Stimulated activated CD8-positive, alpha-beta memory T cell treated with anti-CD3 and anti-CD28 coated beads, Interleukin-15, amount 100 ng/mL, for 48 hours (primary cell): ENCODE measurements at places on chromosomes 3 and 15.

DNA sequence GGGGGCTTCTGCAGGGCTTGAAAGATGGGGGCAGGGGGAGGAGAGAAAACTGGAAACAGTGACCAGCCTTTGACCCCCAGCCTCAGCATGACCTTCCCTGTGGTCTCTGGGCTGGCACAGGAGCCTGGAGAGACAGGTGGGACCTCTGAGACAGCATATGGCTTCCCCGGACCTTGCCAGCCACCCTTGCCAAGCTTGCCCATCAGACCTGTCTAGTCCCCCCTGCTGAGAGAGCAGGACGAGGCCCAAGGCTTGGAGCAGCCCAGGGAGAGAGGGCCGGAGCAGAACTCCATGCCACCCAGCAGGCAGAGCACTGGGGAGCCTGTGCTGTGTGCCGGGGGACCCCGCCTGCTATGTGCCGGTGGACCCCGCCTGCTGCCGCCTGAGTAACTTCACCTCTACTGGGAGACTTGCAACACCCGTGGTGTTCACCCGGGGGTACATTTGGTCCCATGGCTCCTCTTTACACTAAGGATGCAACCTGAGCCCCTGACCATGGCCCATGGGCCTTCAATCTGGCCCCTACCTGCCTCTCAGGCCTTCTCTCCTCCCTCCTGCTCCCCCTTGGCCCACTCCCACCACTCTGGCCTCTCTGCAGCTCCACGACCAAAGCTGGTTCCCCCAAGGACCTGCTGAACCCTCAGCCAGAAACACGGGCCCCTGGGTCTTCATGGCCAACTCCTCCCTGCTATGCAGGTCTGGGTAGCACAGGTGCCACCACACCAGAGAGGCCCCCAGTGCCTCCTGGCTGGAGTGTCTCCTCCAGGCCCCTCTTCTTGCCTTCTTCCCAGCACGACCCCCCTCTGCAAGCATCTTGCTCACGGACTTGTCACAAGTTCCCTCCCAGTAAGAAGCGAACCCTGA is 21.1 kb upstream of the SLC41A3 start:
- DNase-seq = no peak

- DNase-seq = no peak
Measured at GRCh38 chr3:153901152-153901551, 220.0 kb upstream of the ARHGEF26 start.

- no peak for DNase-seq
Measured at GRCh38 chr3:99175276-99175812, 273.8 kb upstream of the DCBLD2 start.

GRCh38 chr3:17752876-17753631 is 10.6 kb upstream of the TBC1D5 start:
- DNase-seq = no peak

- DNase-seq = no peak
Measured at GRCh38 chr15:74742422-74742821, 6.2 kb upstream of the CYP1A2 start.

DNA sequence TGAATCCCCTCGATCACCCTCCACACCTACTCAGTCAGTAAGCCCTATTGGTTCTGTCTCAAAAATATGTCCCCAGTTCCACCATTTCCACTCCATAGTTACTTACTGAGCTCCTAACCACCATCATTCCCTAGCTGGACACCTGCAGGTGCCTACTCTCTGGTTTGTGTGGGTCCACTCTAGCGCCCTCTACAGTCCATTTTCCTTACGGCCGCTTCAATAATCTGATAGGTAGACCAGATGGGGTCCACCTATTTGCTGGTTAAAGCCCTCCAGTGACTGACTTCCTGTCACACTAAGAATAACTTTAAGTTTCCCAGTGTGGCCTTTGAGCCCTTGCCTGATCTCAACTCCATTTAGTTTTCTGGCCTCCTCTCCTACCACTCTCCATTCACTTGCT is 5.0 kb downstream of the GXYLT2 start:
- no peak for DNase-seq

DNA sequence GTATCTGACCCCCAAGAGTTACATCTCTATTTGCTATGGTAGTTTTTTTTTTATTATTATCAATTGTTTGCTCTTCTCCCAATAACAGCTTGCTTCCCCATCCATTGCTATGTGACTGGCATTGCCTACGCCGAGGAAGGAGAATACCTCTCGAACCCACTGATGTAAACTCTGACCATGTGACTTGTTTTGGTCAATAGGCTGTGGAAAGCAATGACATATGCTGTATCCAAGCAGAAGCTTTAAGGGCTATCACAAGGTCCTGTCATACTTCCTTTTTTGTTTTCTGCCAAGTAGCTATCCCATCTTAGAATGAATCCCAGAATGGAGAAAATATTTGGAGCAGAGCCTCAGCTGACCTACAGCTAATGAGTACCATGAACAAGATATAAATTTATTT is 111.0 kb upstream of the FRMD4B start:
- no peak for DNase-seq

- no peak for DNase-seq
Measured at GRCh38 chr15:48748535-48748934, 62.3 kb downstream of the CEP152 start.

GRCh38 chr3:15498431-15499214 is 22.9 kb downstream of the COLQ start:
- DNase-seq = no peak

GRCh38 chr3:105157067-105157765 is 209.5 kb upstream of the ALCAM start:
- no peak for DNase-seq

GRCh38 chr3:17749281-17749680 is 6.8 kb upstream of the TBC1D5 start:
- DNase-seq = no peak

DNA sequence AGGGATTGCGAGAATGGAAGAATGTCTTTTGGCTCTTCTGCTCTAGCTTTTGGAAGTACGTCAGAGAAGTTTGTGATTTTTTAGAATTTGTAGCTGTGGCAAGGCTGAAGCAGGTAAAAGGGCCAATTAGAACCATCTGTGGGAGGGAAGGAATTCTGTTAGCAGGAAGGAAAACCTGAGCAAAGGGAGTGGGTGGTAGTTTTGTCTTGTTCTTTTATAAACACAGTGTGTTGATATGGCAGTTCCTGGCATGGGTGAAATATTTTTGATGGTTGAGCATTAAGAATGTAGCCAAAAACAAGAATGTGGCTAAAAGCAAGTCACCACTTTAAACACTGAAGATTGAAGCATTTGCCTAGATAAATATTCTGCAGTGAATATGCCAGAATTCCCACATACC is 23.8 kb downstream of the DAG1 start:
- DNase-seq = no peak

GRCh38 chr15:92326236-92326635 is 67.4 kb upstream of the ST8SIA2 start:
- no peak for DNase-seq

DNA sequence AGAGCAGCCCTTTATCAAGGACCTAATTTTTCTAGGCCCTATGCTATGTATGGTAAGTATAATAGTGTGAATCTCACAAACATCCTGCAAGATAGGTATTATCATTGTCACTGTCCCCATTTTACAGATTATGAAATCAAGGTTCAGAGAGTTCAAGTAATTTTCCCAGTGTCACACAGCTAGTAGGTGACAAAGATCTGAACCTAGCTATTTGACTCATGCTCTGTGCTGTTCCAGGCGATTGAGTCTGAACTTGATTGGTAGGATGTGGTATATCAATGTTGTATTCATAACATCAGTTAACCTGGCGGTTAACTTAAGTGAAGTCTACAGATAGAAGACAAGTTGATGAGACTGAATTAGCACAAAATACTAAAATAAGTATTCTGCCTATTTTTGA is 229.9 kb downstream of the CHST2 start:
- DNase-seq = no peak

GRCh38 chr15:52163321-52164190 is 27.6 kb downstream of the GNB5 start:
- DNase-seq = no peak

DNA sequence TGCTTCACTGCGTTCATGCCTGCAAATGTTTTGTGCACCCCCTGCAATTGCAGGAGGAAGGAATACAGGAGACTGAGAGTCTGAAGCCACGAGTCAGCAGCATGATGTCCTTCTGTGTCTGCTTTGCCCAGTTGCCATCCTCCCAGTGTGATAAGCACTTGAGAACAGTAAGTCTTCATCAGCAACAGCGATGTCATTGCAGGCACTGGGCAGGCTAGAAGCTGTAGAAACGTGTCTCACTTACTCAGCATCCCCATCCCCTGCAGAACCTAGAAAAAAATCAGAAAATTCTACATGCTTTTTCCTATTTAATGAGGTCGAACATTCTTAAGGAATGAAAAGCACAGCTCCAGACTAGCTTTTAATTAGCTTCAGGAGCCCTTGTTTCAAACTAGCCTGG is 156.5 kb upstream of the LPP start:
- no peak for DNase-seq

GRCh38 chr3:123766193-123767008 is 117.7 kb downstream of the MYLK start:
- DNase-seq = no peak

DNA sequence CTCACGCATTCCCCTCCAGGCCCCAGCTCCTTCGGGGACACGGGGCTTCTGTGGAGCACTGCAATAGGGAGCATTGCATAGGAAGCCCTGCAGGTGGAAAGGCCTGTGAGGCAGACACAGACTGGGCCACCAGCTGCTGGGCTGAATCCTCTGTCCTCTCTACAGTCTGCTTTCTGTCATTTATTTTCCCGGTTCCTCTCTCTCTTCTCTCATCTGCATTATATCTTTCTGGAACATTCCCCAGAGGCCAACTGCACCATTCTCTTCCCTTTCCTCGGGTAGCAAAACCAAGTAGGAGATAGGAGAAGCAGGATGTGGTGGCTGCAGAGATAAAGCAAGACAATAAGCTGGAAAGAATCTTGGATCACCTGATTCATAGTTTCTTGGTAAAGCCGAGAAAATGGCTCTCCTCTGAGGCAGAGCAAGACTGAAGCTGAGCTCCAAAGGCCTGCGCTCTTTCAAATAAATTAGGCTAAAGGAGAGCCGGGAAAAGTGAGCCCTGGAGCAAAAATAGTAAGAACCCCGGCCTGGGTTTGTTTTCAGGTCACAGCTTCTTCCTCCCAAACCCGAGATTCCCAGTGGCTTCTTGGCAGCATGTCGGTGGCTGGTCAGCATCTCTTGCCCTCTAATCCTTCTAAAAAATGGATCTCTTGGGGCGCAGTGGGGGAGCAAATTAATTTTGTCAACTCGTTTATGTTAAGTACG is 5.3 kb downstream of the TM4SF4 start:
- no peak for DNase-seq

GRCh38 chr3:3495611-3496010 is 303.6 kb upstream of the LRRN1 start:
- DNase-seq = no peak

DNA sequence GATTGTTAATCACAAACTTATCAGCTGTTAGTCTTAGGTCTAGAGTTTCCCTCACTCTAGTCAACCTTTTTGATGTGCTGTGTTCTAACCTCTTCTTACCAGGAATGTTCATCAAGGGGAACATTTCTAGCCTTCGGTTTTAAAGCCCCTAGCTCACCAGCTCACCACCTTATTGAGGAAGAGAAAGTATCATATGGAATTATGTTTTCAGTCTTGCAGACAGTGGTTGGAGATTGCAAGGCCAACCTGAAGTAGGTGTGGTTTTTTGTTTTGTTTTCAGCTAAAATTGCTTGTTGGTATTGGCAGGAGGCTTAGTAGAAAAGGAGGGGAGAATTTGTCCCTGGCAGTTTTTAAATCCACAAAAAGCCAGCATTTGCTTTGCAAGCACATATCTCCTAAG is 48.4 kb upstream of the CCDC80 start:
- DNase-seq = no peak

GRCh38 chr15:41819455-41820050 is 8.3 kb upstream of the JMJD7 start:
- no peak for DNase-seq

DNA sequence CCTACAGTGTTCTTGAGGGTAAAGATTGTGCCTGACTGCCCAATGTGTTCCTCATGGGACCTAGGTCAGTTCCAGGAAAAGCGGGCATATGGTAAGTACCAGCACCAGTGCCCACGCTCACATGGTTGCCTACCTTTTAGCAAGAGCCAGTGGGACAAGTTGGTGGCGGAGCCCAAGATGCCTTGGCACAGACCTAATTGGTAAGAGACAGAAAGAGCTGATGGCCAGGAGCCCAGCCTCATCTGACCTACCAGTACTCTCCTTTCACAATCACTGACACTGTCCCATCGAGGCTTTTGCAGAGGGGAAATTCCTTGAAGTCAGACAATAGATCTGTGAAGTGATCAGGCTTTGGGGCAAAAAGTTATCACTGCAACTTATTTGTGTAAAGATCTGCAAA is 98.4 kb upstream of the BCL6 start:
- no peak for DNase-seq

DNA sequence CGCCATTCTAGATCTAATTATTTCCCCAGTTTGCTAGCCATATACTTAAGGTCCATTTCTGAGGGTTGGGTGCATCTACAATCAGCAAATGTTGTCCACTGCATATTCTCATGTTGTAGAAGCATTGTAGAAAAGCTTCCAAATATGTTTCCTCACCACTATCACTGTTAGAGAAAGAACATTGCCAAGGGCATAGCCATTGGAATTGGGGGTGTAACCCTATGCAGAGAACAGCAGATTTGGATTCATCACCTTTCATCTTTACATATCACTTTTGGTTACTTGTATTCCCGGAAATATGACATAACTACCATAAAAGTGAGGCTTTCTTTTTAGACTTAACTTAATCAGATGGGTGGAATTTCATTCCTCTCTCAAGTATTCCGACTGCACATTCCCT is 203.6 kb downstream of the LSAMP start:
- no peak for DNase-seq

DNA sequence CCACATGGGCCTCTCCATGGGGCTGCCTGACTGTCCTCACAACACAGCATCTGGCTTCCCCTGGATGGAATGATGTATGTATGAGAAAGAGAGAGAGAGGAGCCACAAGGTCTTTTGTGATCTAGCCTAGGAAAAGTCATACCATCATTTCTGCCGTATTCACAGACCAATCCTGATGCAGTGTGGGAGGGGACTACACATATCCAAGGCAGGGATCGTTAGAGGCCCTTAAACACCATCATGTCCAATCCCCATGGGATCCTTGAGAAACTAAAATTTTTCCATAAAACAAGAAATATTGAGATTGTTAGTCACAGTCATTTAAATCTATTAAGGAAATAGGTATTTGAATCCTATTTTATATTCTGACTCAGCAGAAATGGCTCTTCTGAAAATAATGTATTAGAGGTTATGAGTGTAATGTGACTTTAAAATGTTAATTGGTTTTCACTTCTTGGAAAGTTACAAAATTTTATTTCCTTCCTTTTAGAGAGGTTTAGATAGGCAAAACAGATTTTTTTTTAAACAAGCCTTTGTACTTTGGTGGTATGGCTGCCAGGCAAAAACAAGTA is 65.1 kb upstream of the TSC22D2 start:
- no peak for DNase-seq
